ENCODE measurements at places on chromosomes 11 and 22.
A peak's percentile ranks its signal among the peaks of the same experiment; 100 is the strongest.

DNA sequence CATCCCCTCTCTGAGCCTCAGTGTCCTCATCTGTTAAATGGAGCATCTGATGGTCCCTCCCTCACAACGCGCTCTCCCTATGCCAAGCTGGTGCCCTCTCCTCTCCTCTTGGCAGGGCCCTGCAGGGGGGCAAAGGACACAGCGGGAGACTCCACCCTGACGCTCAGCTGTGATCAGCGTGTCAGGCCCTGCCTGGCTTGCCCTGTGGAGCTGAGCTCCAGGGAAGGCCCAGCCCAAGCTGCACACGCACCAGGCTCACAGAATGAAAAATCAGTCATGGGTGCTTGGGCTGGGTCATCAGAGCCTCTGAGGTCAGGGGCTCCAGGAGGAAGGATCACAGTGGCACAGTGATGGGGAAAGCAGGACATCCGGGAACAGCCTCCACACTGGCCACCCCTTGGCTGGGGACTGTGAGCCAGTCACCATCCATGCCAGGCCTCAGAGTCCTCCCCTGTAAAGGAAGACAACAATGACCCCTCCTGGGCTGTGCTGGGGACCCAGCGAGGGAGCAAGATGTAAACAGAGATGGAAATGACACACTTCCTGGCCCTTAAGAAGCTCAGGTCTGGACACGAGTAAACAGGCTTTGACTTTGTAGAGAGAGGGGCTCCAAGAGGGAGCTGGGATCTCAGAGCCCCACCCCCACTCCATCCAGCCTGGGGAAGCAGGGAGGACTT is 36.6 kb downstream of the RPL3 start:
- no peaks in the 10 kb centered on the region for H3K27me3 ChIP-seq
- H3K4me3 ChIP-seq, result no peak overlapping the region
- no peaks in the 10 kb centered on the region for H3K36me3 ChIP-seq

DNA sequence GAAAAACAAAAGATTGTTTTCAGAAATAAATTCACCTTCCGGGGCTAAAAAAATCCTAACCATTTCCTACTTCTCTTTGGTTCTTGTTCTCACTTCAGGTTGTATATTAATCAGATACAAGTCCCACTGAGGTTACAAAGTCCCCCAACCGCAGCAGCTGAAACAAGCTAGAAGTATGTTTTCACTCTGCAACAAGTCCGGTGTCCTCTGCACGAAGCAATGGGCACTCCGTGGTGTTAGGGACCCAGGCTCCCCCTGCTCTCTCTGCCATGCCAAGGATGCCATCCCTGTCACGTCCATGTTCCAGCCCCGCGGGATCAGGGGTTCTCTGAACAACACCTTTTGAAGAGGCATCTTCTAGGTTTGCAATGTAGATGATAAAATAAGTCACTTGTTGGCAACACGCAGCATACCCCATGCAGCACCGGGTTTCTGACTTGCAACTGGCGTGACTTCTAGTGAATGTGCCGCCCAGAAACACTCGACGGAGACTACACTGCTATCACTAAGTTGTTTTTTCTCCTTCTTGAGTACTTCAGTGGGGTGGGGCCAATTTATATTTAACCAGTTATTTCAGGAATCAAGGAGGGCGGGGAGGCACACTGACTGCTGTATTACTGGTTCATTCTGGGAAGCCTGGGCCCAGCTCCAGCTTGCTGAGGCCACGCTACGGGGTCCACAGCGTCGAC is 25.4 kb upstream of the GSTP1 start:
- H3K4me3 ChIP-seq, result no peak overlapping the region
- H3K27me3 ChIP-seq, result no peaks in the 10 kb centered on the region
- H3K4me1 ChIP-seq, result peaks cover 3% of the 10 kb centered on the region
- peak overlapping the region; percentile 70 for H3K27ac ChIP-seq
- H3K36me3 ChIP-seq, result no peaks in the 10 kb centered on the region

DNA sequence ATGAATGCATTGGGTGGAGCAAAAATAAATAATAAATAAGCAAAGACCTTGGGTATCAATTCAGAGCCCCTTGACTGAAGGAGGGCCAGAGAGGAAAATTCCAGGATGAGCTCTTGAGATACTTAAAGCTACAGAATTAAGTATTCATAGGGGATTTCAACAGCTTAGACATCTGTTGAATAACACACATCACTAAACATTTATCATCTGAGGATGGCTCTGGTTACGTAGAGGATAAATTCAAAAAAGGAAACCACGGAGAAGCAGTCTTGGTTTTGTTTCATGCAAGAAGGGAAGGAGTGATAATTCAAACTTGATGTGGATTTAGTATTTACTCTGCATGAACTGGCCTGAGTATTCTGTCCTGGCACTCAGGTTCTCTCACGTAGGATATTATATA is 29.8 kb downstream of the ARHGAP42 start:
- peaks cover 8% of the 10 kb centered on the region for H3K4me1 ChIP-seq
- H3K36me3 ChIP-seq, result no peaks in the 10 kb centered on the region
- no peak overlapping the region for H3K27ac ChIP-seq
- no peak for DNase-seq
- no peak overlapping the region for H3K4me3 ChIP-seq
- H3K27me3 ChIP-seq, result no peaks in the 10 kb centered on the region

DNA sequence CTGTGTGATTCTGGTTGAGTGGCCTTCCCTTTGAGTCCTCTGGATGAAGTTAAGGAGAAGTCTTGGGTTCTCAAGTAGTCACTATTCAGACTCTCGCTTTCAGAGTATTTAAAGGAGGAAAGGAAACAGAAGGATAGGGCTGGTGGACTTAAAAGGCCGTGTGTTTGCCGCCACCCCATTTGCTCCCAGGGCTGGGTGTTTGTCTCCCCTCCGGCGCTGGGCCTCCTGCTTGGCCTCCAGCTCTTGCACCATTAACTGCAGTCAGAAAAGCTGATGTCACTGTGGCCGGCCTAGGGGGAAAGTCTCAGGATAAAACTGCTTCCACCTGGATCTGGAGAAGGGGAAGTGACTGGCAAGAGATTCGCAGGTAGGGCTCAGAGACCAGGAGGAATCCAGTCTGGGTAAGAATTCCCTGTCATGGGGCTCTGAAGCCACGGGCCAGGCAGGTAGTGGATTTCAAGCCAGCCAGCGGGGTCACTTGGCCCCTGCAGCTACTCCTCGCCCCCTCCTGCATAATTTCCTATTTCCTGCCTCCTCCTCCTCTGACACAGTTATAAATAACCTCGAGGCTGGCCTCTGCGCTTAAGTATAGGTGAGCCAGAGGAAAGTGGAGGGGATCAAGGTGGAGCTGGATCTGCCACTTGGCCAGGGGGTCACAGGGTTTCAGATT is 17.1 kb downstream of the TIMP3 start:
- H3K4me3 ChIP-seq, result no peak overlapping the region
- H3K27ac ChIP-seq, result peak overlapping the region; percentile 73
- H3K27me3 ChIP-seq, result no peaks in the 10 kb centered on the region
- H3K4me1 ChIP-seq, result peaks cover 94% of the 10 kb centered on the region
- peak; percentile 37 for DNase-seq

GRCh38 chr11:134260503-134260902 is 7.1 kb downstream of the ACAD8 start:
- no peak for DNase-seq
- H3K27me3 ChIP-seq, result no peaks in the 10 kb centered on the region
- peaks cover 82% of the 10 kb centered on the region for H3K36me3 ChIP-seq
- H3K27ac ChIP-seq, result no peak overlapping the region
- no peaks in the 10 kb centered on the region for H3K4me1 ChIP-seq

DNA sequence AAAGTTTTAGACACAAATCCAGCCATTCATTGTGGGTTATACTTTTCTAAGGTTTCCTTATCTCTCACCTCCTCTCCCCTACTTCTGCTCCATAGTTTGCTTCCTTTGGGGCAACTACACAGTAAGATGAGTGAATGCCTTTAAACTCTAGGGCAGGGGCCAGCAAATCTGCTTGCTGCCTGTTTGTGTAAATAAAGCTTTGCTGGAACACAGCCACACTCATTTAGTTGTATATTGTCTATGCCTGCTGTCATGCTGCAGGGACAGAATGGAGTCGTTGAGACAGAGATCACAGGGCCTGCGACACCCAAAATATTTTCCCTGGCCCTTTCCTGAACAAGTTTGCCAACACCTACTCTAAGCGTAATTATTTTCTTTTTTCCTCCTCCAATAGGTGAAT is 58.7 kb downstream of the TECTA start:
- DNase-seq, result no peak
- H3K36me3 ChIP-seq, result no peaks in the 10 kb centered on the region
- no peak overlapping the region for H3K27ac ChIP-seq
- H3K27me3 ChIP-seq, result no peaks in the 10 kb centered on the region
- no peaks in the 10 kb centered on the region for H3K4me1 ChIP-seq

DNA sequence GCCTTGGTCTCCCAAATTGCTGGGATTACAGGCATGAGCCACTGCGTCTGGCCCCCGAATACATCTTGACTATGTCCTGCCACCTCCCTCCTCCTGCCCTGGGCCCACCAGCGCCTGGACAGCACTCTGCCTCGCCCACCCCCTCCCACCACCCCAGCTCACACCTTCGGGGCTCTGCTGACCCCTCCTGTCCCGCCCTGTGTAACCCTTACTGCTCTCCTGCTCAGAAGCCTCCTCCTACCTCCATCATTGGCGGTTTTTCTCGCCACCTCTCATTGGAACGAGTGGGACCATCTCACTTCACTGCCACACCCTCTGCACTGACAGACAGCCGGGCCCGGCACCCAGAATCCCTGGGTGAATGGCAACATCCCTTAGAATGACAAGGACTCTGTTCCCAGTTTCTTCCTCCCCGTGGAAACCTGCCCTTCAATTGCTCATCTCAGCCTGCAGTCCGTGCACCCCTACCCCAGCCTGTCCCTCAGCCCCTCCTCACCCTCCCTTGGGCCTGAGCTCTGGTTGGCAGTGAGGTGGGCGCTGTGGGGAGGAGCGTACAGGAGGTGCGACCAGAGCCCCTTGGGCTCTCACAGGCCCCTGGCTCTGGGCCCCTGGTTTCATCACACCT is 32.2 kb downstream of the LRRC74B start:
- H3K4me1 ChIP-seq, result no peaks in the 10 kb centered on the region
- no peak for DNase-seq
- no peaks in the 10 kb centered on the region for H3K27me3 ChIP-seq
- no peak overlapping the region for H3K27ac ChIP-seq
- no peaks in the 10 kb centered on the region for H3K36me3 ChIP-seq

DNA sequence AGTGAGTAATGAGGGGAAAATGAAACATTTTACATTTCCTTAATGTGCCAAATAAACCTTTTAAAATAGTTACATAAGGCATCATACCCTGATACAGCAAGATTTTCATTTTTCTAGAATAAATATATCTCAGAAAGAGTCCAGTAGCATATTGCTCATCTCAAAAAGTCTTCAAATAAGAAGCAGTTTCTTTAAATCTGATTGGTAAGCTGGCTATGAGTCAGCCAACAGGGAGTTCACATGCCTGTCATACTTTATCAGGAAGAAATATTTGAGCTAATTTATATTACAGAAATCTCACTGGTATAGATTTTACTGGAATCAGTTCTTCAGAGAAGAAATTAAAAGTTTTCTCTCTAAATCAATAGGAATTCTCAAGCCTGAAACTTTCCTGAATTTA is 258.1 kb downstream of the C11orf87 start:
- no peak for DNase-seq
- H3K36me3 ChIP-seq, result no peaks in the 10 kb centered on the region
- H3K4me1 ChIP-seq, result no peaks in the 10 kb centered on the region
- no peaks in the 10 kb centered on the region for H3K27me3 ChIP-seq

GRCh38 chr22:48897645-48898370 is 929.9 kb downstream of the BRD1 start:
- H3K27ac ChIP-seq, result no peak overlapping the region
- no peaks in the 10 kb centered on the region for H3K36me3 ChIP-seq
- H3K4me1 ChIP-seq, result no peaks in the 10 kb centered on the region

GRCh38 chr11:27187075-27187847 is 146.6 kb downstream of the BBOX1 start:
- H3K27me3 ChIP-seq, result no peaks in the 10 kb centered on the region
- H3K4me3 ChIP-seq, result no peak overlapping the region
- no peaks in the 10 kb centered on the region for H3K36me3 ChIP-seq
- H3K27ac ChIP-seq, result no peak overlapping the region
- H3K4me1 ChIP-seq, result no peaks in the 10 kb centered on the region

DNA sequence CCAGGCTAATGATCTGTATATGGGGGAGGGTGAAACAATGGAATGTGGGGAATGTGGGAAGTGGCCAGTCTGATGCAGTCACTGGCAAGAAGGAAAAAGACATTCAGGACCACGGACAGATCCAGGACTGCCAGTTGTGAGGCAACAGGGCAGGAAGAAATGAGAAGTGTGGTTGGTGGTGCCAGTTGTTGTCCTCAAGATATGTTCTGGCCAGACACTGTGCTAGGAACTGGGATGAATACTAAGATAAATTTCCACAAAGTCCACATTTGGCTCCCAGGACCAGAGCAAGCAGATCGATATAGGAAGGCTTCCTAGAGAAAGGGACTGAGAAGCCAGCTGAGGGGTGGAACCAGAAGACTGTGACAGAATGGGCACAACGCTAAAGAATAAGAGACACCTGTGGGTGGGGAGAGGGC is 6.8 kb upstream of the TPBGL start:
- no peaks in the 10 kb centered on the region for H3K4me1 ChIP-seq
- H3K4me3 ChIP-seq, result no peak overlapping the region
- H3K27ac ChIP-seq, result no peak overlapping the region
- no peaks in the 10 kb centered on the region for H3K36me3 ChIP-seq
- DNase-seq, result no peak

DNA sequence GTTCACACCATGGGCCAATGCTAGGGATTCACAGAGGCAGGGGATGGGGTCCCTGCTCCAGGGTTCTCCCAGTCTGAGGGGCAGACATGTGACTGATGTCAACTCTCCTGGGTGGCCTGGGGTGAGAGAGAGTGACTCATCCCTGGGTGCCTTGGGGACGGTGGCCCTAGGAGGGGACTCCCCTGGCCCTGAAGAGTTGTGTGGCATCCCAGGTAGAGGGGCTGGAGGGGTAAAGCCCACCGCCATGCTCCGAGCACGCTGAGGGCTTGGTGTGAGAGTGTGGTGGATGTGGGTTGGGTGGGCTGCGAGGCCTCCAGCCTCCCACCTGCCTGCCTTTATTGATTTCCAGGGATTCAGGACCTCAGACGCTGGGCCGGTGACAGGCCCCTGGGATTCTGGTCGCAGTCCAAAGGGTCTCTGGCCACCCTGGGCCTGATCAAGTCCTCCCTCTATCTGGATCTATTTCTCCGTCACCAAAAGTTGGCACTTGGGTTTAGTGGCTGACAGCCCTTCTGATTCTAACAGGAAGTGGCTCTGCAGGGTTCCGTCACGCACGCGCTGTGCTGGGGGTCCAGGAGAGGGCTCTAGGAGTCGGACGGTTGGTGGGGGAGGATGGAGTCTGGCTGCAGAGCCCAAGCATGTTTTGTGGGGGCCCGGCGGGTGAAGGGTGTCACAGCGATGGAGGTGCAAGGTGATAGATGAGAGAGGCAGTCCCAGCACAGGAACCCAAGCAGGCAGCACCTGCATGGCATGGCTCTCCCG is 27.3 kb upstream of the WNT7B start:
- H3K36me3 ChIP-seq, result no peaks in the 10 kb centered on the region
- no peak for DNase-seq
- H3K4me3 ChIP-seq, result no peak overlapping the region
- no peak overlapping the region for H3K27ac ChIP-seq
- no peaks in the 10 kb centered on the region for H3K27me3 ChIP-seq
- H3K4me1 ChIP-seq, result peaks cover 49% of the 10 kb centered on the region

GRCh38 chr22:41382098-41382578 is 396 bp downstream of the TEF start:
- H3K27ac ChIP-seq, result peak overlapping the region; percentile 88
- no peaks in the 10 kb centered on the region for H3K27me3 ChIP-seq

All from heart left ventricle (tissue), 16 donors.